ENCODE measurements at places on chromosomes 4 and X.

DNA sequence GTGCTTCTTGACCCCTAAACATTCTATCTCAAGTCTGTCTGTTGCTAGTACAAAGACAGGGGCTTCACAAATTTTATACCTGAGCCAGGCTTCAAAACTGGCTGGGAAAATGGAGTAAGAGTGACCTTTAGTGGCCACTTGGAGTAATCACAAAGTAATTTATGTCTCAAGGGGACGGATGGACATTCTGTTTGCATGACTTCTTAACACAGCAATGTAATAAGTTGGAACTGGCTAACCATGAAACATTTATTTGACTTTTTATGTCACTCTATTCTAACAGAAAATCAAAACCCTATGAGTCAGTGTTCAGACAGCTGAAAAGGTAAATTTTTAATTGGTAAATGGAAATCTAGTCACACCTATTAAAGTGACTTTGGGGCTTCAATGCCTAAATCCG is 600.6 kb downstream of the ANKRD50 start:
- no peak for DNase-seq

- no peak for DNase-seq
Observed at GRCh38 chr4:99190336-99190735, 28.7 kb downstream of the ADH6 start.

DNA sequence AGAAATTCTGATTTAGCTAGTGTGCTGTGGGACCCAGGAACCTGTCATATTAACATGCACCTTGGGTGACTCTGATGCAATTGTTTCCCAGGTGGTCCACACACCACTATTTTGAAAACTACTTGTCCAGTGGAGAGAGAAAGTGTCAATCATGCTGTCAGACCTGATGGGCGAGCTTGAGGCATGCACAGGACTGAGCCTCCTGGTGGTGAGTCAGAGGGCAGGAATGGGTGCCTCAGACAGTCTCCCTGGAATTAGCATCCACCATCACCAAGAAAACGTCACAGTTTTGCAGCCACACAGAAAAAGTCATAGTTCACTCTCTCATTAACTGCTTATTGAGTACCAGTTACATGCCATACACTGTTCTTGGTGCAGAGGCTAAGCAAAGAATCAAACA is 181.8 kb upstream of the MAOA start:
- no peak for DNase-seq

DNA sequence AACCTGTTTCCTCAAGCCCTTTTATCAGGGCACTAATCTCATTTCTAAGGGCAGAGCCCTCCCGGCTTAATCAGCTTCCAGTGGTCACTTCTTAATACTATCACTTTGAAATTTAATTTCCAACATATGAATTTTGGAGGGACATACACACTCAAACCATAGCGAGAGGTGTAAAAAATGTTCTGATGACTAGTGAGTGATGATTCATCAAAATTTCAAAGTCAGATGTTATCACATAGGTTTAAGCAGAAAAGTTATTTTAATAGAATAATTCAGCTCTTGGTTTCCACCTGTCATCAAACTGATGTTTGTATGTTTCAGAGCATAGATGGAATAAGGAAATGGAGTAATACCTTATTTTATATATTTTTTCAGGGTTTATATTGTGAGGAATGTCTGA is 161.9 kb downstream of the TLL1 start:
- DNase-seq: no peak

DNA sequence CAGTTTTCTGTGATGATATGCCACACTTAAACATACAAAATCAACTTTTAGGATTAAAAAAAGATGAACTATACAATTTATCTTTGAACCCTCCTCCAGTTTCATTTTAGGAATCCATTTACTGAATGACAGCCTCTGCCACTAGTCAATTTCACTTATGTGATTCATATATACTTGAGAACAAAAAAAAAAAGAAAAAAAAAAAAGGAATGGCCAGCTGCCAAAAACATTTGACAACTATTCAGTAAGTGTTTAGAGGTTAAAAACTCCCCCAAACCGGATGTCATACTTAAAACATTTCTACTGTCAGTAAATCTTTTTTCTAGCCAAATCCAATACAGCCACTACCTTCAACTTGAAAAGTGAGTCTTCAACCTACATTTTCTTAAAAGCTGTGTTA is 266.7 kb upstream of the MAGEB2 start:
- no peak for DNase-seq

- no peak for DNase-seq
Observed at GRCh38 chr4:185651137-185651677, 115.9 kb upstream of the PDLIM3 start.

DNA sequence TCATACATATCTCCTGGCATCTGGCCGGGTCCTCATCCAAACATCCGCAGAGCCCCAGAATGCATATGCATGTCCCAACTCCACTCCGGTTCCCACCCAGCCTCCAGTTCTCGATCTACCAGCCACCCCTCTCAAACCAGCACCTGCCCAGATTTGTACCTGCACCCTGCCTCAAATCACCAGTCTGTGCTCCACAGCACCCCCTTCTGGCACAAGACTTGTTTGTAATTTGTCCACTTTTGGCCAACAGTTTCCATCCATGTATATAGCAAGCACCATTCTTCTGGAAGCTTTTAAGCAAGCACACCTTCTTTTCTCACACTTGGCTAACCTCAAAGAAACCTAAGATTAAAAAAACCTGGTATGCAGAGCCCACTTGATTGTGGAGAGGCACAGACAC is 644.1 kb downstream of the MID1IP1 start:
- DNase-seq: no peak

DNA sequence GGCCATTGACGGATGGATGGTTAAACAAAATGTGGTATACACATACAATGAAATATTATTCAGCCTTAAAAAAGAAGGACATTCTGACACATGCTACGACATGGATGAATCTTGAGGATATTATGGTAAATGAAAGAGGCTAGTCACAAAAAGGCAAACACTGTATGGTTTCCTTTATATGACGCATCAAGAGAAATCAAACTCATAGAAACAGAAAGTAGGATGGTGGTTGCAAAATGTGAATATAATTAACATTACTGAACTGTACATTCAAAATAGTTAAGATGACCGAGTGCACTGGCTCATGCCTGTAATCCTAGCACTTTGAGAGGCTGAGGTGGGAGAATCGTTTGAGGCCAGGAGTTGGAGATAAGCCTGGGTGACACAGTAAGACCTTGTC is 9.5 kb upstream of the CASK start:
- DNase-seq: no peak

DNA sequence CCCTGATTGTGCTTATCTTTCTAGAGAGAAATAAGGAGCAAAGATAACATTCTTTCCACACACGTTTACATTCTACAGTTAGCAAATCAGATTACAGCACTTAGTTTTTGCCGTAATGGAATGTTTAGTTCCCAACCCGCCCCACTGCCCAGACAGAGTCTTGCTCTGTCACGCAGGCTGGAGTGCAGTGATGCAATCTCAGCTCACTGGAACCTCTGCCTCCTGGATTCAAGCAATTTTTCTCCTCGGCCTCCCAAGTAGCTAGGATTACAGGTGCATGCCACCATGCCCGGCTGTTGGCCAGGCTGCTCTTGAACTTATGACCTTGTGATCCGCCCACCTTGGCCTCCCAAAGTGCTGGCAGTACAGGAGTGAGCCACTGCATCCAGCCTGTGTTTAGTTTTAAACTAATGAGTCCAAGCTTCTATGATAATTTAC is 8.4 kb upstream of the PRPS1 start:
- DNase-seq: no peak

GRCh38 chrX:132217203-132218073 is 1.8 kb downstream of the RAP2C start:
- peak; percentile 32 for DNase-seq

All from activated naive CD8-positive, alpha-beta T cell treated with anti-CD3 and anti-CD28 coated beads, Interleukin-2, amount 50 U/mL, for 16 hours (primary cell).